GOT3 (cell line): ENCODE measurements at places on chromosomes 7 and 10.

DNA sequence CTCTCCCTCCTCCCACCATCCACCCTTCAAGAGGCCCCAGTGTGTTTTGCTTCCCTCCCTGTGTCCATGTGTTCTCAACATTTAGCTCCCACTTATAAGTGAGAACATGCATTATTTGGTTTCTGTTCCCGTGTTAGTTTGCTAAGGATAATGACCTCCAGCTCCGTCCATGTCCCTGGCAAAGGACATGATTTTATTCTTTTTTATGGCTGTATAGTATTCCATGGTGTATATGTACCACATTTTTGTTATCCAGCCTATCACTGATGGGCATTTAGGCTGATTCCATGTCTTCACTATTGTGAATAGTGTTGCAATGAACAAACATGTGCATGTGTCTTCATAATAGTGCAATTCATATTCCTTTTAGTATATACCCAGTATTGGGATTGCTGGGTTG, 79.7 kb downstream of the MRPL32 start:
- no peak for DNase-seq

- DNase-seq, result no peak
These were observed 283.4 kb upstream of the FZD8 start for GRCh38 chr10:35925493-35925892.

- DNase-seq, result no peak
These were observed 84.3 kb downstream of the GLRX3 start for GRCh38 chr10:130220251-130221185.

GRCh38 chr7:55280031-55280454, 85.1 kb upstream of the LANCL2 start:
- DNase-seq, result no peak

DNA sequence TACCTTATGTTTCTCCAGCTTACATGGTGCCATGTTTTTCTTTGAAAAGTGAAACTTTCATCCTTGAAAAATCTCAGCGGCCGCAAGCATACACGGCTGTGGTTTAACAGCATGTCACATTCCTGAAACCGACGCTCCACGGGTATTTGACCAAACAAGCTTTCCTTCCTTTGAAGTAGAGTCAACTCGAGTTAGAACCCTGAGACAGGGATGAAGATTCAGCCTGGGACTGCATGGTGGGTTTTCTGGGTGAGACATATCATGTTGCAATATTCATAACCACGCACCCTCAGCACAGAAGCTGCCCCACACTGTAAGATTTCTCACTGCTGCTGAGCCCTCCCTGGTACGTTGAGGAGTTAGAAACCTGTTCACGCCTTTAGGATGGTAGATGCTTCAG, 8.1 kb downstream of the CYP26A1 start:
- no peak for DNase-seq

- no peak for DNase-seq
These were observed 150.4 kb downstream of the PDE1C start for GRCh38 chr7:31919678-31920369.

DNA sequence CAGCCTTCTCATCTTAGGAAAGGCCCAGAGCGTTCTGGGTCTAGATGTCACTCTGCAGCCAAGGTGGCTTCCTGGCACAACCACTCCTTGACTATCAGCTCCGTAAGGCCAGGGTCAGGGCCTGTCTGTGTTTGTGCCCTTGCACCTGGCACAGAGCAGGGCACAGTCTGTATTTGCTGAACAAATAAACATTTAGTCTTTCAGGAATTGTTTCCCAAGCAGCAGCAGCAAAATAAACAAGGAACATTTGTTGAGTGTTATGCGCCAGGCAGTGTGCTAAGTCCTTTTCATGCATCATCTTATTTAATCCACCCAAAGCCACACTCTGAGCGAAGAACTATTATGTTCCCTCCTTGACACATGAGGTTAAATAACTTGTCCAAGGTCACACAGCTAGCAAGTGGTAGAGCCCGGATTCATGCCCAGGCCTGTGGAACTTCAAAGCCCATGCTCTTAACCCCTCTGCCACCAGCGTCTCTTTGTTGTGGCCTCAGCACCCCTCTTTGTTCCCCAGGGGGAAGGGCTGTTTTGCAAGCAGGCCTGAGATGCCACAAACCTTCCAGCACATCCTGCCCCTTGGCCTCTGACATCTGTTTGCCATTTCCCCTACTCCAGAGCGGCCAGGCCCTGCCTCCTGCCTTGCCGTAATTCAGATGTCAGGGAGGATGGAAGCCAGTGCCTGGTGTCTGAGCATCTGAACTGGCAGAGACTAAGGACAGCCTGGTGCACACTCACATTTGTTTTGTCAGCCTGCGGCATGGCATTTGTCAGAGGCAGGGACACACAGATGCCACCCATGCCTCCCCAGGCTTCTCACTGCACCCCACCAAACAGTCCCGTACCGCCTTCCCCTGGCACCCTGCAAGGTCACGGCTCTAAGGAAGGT, 325.8 kb upstream of the ZMIZ1 start:
- DNase-seq, result no peak

DNA sequence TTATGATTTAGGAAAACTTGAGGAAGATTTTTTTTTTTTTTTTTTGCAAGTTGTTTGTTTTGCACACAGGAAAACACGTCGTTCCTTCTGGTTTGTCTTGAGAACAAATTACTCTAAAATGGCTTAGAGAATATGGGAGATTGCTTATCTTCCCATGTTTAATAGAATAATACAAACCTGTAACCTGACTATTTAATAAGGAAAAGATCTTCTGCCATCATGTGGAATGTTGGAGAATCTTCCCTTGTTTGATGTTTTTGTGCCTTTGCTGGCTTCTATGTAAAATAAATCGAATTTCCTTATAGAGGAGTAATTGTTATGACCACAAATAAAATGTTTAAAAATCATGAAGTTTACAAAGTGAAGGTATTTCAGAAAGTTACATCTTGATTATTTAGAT, 818.8 kb downstream of the GATA3 start:
- no peak for DNase-seq

DNA sequence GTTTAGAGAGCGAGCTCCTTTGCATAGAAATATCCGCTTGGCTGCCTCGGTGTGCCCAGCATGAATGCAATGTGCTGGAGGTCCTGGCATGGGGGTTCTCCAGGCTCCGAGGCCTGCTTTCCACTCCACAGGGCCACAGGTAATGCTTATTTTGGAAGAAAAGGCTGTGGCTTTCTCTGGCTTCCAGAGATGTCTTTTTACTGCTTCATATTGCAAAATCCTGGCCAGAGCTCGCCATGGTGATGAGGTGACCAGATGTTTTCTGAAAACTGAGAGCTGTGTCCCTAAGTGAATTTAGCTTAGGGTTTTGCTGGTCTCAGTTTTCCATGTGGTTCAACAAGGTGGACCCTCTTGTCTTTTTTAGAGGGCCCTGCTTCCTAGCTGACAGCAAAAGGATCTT, 65.2 kb downstream of the BMPER start:
- DNase-seq, result no peak

GRCh38 chr10:12597788-12598765, 248.7 kb downstream of the CAMK1D start:
- DNase-seq, result no peak

- no peak for DNase-seq
These were observed 134.7 kb downstream of the SORBS1 start for GRCh38 chr10:95426482-95426881.

GRCh38 chr7:77197141-77197540, 2.5 kb downstream of the FGL2 start:
- DNase-seq, result no peak

DNA sequence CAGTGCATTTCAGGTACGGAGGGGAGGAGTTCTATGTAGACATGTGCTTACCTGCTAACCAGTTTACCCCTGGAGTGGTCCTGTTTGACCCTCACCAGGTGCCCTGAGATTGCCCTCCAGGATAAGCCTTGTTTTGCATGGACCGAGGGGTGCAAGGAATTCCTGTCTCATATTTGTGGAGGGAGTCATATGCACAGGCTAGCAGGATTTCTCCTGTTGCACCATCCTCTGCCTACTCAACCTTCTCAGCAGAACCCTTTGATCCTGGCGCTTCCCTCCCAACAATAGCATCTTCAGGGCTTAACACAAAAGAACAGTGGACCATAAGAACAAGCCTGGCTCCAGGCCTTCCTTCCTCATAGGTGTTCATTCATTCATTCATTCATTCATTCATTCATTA, 7.2 kb downstream of the TRPV6 start:
- no peak for DNase-seq

DNA sequence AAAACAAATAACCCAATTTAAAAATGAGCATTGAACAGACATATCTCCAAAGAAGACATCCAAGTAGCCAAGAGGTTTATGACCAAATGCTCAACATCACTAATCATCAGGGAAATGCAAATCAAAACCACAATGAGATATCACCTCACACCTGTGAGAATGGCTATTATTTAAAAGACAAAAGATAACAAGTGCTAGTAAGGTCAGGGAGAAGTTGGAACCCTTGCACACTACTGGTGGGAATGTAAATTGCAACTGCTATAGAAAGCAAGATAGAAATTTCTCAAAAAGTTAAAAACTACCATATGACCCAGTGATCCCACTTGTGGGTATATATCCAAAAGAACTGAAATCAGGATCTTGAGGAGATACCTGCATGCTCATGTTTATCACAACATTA, 49.5 kb downstream of the SGMS1 start:
- DNase-seq, result no peak

- DNase-seq, result no peak
These were observed 43.9 kb downstream of the HIP1 start for GRCh38 chr7:75694638-75695399.

DNA sequence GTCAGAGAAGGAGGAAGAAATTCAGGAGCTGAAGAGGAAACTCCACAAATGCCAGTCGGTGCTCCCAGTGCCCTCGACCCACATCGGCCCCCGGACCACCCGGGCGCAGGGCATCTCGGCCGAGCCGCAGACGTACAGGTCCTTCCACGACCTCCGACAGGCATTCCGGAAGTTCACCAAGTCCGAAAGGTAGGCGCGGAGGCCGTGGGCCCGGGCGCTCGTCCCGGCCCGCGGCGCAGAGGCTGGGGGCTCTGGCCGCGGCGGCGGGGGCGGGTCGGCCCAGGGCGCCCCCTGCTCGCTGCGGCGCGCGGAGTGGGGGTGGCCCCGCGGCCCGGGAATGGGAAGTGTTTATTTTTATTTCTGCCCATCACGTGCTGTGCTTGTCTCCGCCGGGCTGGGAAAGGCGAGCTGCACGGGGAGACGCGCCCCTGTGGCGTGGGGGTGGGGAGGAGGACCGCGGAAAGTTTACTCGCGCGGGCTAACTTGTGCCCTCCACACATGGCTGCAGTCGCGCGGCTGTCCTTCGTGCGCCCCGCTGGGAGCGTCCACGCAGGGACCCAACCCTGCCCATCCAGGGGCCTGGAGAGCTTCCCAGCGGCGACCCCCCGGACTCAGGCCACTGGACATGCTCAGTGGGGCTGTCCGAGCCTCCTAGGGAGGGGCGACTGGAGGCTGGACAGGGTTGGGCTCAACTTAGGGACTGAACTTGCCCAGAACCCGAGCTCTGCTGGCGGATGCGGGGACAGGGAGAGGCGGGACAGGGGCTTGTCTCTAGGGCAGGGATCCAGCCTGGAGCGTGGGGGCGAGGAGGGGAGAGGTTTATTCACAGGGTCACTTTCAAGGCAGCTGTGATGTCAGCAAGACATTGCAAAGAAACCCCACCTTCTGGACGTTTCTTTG, 82.6 kb upstream of the PRKG1 start:
- DNase-seq, result no peak

- no peak for DNase-seq
These were observed 52.7 kb upstream of the FOXK1 start for GRCh38 chr7:4629287-4629895.

- no peak for DNase-seq
These were observed 919 bp downstream of the INPP5F start for GRCh38 chr10:119726676-119727261.

GRCh38 chr7:151429237-151429559, 10.7 kb downstream of the CRYGN start:
- no peak for DNase-seq

DNA sequence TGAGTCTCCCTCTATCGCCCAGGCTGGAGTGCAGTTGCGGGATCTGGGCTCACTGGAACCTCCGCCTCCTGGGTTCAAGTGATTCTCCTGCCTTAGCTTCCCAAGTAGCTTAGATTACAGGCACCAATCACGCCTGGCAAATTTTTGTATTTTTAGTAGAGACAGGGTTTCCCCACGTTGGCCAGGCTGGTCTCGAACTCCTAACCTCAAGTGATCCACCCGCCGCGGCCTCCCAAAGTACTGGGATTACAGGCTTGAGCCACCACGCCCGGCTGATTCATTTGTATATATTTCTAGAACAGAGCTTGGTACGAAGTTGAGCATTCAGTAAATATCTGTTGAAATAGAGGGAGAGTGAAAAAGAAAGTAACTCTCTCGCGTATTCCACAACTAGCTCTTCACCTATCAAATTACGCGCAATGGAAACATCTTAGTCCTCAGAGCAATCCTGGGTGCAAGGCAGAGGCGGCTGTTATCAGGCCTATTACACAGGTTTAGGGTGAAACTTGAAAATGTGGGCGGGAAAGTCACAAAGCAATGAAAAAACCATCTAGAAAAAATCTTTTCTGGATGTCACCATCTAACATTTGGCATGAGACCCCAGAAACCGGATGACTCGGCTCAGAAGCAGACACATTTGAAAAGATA, 707 bp upstream of the GHITM start:
- no peak for DNase-seq

DNA sequence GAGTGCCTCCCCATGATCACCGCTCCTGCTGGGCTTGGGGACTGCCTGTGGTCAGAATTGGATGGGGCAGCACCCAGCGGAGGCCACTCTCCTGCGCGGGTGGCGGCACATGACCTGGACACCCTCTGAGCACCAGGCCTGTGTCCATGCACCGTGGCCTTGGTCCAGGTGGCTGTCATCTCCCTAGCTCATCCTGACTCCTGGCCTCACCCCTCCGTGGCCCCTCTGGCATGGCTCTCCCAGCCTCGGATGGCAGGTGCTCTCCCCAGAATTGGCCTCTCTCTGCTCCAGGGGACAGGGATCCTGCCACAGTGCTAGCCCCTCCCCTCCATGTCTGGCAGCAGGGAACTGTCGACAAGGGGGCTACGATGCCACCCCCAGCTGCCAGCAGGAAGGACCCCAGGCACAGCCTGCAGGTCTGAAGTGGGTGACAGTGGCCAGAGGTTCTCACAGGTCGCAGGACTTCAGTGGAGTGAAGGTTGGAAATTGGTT, 37.2 kb upstream of the BTBD16 start:
- no peak for DNase-seq

GRCh38 chr7:100567031-100567730, 6.5 kb downstream of the SAP25 start:
- no peak for DNase-seq

DNA sequence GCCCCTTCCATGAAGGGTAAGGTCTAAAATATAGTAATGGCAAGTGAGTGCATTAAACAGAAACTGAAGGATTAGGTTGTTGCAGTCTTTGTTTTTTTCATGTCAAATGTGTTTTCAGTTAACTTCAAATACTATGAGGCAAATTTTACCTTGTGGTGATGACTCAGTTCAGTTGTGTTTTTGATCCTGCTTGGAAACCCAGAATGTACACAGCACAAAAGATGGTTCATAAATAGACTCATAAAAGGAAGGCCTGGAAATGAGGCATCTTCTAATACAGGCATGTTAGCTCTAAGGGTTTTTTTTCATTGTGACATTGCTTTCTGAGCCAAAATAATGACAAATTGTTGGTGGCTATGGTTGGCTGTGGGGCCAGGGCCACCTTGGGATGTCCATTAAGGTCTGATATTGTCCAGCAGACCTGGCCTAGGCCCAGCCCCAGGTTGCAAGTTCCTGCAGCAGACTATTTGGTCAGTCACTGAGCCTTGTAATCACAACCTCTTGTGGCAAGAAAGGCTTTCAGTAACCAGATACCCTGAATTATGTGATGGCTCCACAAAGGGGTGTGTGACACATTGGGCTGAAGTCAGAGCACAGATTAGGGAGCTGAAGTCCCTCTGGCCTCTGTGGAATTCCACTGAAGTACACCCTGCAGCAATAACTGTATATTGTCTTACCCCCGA, 69.0 kb upstream of the SAMD8 start:
- no peak for DNase-seq

GRCh38 chr7:121078701-121079227, 90.3 kb downstream of the CPED1 start:
- no peak for DNase-seq
